Endodermal cell (in vitro differentiated cells): ENCODE measurements at places on chromosomes 4 and X. TPM values are rescaled to one million over a fixed set of nuclear protein-coding genes. Genes with fewer than 3 reads are reported as not detected.

DNA sequence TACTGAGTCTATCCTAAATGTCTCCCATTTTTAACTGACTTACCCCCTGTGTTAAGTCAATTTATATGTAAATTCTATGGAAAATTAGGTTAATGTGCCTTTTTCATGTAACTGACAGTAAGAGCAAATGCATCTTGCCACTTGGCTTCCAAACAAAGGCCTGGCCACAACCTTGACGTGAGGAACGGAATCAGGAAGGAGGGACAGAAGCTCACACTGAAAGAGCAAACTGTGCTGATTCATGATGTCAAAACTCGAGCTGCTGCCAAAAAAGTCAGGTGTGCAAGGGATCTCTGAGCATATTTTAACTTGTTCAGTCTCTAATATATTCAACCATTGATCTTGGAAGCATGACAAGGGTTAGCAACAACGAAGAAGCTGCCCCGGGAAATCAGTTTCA lies 35.8 kb downstream of the GPM6A start:
- peak; percentile 73 for DNase-seq

GRCh38 chrX:73127700-73128241 lies 48.5 kb upstream of the PABPC1L2A start:
- peak; percentile 75 for DNase-seq

DNA sequence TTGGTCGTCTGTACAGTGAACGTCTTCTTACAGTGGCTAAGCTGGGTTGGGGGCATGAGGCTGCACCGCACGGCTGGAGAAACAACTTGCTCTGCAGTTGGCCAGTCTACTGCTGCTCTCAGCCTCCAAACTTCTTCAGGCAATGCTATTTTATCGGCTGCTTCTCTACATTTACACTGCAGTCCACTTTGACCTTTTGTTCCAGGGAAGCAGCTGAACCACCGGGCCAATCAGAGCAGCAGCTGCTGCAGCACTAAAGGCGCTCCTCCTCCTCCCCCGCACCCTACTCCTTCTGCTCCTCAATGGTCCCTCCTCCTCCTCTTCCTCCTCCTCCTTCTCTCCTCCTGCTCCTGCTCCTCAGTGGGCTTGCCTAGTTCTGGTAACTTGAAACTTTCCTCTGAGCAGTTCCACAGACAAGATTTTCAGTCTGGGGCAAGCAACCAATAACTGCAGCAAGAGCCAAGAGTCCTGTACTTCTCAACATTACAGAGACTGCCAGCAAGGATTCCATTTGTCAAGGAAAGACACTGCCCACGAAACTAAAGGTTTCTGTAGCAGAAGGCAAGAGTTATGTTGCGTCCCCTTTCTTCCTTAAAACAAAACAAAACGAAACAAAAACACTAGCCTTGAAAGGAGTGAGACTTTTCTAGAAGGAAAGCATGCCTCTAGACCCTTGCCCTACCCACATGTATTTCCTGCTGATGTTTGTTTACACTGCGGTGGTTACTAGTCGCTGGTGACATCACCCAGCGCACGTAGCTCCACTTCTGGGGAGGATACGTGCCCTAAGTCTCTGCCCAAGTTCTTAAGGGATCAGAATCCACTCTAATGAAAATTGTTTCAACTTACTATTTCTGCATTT lies 125.7 kb upstream of the NAP1L5 start:
- DNase-seq = peak; percentile 90

DNA sequence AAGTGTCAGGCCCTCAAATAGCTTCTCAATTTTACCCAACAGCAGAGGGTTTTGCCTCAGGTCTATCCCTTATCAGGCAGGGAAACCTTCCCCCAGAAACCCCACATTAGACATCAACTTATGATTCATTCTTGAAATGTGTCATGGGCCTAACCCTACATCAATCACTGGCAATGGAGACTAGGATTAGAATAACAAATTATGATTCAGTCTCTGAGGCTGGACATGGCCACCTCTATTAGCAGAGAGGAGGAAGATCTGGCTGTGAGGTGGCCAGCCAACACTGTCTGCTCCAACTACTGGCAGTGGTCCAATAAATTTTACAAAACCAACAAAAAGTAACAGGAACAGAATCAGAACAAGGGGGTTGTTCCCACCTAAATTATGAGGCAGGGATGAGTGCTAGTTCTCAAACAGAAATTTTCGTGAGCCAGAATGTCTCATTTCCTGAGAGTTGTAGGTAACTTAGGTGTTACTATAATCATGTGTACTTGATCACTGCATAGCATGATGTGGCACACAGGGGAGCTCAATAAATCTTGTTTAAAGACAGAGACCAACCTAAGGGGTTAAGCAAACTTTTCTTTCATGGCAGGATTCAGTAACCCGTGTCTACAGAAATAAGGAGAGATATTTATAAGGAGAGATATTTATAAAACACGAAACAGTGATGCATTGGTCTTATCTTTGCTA lies 126.8 kb downstream of the NFKB1 start:
- DNase-seq = no peak

GRCh38 chr4:122826553-122827257 lies at the start of gene FGF2:
Gene FGF2 (plus strand): TSS chr4:122826831. CDS start chr4:122827175, 344 bp downstream.
- peak; percentile 84 for DNase-seq

DNA sequence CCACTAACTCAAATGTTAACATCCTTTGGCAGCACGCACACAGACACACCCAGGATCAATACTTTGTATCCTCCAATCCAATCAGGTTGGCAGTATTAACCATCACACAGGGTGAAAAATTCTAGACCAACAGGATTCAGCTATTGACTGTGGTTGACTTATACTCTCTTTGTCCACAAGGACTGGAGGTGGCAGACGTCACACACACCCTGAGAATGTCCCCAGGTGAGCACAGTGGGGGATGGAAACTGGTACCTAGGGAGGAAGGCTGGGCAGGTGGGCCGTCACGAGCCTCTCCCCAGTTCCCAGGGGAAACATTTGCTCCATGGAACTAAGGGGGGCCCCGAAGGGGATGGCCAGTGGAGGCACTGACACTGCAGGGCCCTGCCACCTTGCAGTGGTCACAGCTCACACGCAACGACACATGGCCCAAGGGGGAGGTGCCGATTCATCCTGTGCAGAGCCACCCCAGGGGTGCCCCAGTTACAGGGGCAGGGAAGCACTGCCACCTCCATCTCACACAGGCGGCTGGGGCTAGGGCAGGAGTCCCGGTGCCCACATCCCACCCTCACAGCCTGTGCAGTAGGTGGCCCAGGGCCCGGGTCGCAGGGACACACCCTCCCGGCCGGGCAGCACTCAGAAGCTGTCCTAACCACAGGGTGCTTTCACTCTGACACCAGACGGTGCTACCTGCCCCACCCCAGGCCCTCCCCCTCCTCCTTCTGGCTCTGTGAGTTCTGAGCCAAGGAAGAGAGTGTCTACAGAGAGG lies 17.4 kb downstream of the ZFYVE28 start:
- DNase-seq = peak; percentile 61

DNA sequence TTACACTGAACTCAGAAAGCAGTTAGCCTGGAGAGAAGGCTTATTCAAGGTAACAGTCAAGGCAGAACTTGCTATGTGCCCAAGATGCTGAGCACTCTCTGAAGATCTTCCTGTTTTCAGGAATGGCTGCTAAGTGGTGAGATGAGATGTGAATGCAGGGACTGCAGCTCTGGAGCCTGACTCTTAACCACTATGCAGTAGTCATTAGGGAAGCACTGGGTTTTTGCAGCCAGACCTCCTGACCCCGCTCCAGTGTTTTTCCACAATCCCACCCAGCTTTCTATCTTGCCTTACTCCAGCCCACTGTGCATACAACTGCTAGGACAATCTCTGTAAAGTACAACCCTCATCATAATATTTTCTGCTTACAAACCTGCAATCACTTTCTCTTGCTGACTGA lies 95.2 kb upstream of the LNX1 start:
- DNase-seq = no peak

DNA sequence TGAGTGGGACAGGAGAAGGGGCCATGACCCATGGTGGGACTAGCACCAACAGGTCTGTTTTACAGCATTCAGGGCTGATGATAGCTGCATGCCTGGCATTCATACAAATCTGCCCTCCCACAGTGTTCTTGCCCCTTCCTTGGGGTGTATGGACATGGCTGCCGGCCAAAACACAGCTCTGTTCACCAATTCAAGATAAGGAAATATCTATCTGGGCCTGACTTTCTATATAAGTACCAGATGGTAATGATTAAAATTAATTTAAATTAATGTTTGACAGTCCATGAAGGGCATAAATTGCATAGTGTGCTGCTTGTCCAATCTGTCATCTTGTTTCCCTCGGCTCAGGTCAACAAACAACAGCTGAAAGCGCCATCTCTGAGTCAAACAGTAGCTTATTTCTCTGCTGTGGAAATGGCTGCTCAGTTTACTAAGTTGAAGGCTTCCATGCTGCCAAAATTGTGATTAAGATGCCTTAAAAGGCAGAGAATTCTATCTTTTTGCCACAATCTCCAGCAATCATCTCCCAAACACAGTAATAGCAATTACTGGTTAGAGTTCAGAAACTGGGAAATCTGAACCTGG lies 67.0 kb upstream of the TSPAN7 start:
- no peak for DNase-seq

DNA sequence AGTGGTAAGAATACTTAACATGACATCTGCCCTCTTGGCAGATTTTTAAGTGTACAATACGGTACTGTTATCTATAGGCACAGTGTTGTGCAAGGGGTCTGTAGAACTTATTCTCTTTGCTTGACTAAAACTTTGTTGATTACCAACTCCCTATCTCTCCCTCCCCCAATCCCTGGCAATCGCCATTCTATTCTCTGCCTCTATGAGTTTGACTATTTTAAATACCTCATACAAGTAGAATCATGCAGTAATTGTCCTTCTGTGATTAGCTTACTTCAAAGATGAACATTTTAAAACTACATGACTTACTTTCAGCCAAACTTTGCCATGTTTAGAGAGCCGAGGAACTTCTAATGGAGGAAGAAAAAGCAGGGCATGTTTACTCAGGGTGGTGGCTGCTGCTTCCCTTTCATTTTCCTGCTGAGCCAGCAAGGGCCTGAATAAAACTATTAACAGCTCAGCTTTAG lies 62.4 kb downstream of the APOO start:
- DNase-seq = no peak

- no peak for DNase-seq
These were observed 396.1 kb upstream of the GNPDA2 start for GRCh38 chr4:45122406-45122805.

DNA sequence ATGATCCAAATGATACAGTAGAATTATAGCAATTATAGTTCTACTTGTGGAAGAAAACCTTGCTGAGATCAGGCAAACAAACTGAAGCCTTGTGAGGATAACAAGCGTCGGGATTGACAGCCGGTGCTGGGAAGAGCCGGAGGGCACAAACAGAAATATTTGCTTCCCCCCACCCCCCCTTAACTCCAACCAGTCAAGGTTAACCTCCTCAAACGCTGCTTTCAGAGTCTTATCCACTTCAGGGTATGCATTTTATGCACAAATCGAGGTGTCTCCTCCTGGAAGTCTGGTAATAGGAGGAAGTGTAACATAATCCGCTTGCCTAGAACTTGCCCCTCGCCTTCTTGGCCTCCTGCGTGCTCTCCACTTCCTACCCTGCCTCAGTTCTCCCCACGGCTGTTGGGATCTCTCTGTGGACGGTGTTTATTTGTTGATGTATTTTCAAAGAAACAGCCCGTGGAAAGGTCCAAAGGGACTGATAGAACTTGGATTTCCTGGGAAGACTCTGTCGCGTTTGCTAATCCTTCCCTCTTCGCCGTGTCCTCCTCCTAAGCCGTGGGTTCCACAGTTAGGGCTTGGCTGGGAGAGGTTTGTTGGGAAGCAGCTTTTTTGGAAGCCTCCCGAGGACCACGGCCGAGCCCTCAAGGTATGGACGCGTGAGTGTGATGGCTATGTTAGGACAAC lies 4.1 kb upstream of the ARX start:
- peak; percentile 58 for DNase-seq

- no peak for DNase-seq
These were observed 27.3 kb upstream of the RAPGEF2 start for GRCh38 chr4:159075531-159075932.

DNA sequence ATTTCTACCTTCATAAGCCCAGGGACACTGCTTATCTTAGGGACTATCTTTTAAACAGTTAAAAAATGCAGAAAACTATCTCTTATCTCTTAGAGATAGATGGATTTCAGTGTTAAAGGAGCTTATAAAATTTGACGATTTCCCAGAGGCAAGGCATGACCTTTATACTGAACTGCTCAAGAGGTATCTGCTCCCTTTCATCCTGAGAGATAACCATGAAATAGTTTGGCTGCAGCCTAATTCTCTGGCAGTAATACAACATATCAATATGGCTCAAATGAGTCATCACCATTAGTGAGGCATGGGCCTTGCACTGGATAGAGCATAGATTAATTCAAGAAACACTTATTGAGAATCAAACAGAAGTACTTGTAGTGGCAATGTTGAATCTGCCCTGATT lies 348.2 kb upstream of the GRIA3 start:
- no peak for DNase-seq

GRCh38 chr4:43132010-43132582 lies 239.6 kb downstream of the GRXCR1 start:
- peak; percentile 86 for DNase-seq

- no peak for DNase-seq
These were observed 76.6 kb upstream of the CBLL2 start for GRCh38 chrX:22196149-22196548.

PDZD4 gene
- total RNA-seq = 30.1 to 46.9 TPM (median 35.1 TPM) in 3 replicates

LRIT3 gene
- total RNA-seq = 1.5 and 1.7 TPM in 2 replicates

SPANXC gene
- not detected in 2 replicates for total RNA-seq

FAM184B gene
- 0.09 TPM in 1 of 3 replicates, not detected in the others for total RNA-seq

MAB21L2 gene
- 0.09 TPM in 1 of 2 replicates, not detected in the other for total RNA-seq

CT55 gene
- 0.24 TPM in 1 of 3 replicates, not detected in the others for total RNA-seq

NXF2B gene
- total RNA-seq = 1.1 and 1.3 TPM in 2 replicates

CLGN gene
- 4.6 and 4.7 TPM in 2 replicates for total RNA-seq
